ENCODE measurements at places on chromosomes 6 and 20. TPM values are rescaled to one million over a fixed set of nuclear protein-coding genes. Genes with fewer than 3 reads are reported as not detected.

The HLA-DOA gene
- not detected for total RNA-seq

GRCh38 chr6:85911067-85911466 is 268.4 kb upstream of the SYNCRIP start:
- H3K4me1 ChIP-seq, result no peaks in the 10 kb centered on the region
- no peaks in the 10 kb centered on the region for H3K36me3 ChIP-seq
- no peak overlapping the region for H3K4me3 ChIP-seq
- H3K27ac ChIP-seq, result no peak overlapping the region

DNA sequence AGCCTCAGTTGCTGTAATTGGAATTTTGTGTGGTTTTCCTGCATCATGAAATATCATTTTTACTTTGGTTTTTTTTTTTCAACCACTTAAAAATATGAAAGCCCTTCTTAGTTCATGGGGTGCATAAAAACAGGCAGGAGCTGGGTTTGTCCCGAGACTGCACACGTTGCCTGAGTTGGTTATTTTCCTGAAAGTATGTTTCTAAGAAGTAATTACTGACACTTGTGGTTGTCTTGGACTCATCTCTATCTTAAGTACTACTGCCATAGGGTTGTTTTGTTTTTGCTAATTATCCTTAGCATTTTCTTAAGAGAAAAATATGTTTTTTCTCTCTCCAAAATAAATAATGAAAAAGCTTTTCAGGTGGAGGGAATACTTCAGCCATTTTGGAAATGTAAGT is 40.1 kb downstream of the FAM120B start:
- peaks cover 59% of the 10 kb centered on the region for H3K36me3 ChIP-seq
- H3K27ac ChIP-seq, result no peak overlapping the region
- no peak for DNase-seq
- no peaks in the 10 kb centered on the region for H3K27me3 ChIP-seq
- no peak overlapping the region for H3K4me3 ChIP-seq
- H3K4me1 ChIP-seq, result no peaks in the 10 kb centered on the region

DNA sequence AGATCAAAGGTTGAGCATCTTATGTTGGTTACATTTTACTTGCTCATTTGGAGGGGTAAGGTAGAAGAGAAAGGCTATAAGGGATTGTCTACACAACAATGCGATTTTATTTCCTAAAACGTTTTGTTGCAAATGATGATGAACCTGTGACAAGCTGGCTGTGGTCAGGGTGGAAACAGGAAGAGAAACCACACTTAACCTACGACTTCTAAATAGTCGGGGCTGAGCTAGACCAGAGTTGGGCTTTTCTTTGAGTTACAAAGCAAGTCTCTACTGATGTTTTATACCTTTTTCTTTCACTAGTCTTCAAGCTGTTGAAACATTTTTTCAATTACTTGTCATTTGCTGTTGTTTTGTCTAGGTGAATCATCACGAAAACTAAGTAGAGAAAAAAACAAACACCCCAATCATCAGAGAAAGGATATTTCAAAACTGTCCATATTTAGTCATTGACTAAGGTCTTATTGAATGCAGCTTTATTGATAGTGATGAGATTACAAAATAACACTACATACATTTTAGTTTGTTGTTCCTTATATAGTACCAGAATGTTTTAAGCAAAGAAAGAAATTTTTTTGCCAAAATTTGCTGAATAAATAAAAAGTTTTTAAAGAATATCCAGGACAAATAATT is 18.0 kb downstream of the KLHL31 start:
- H3K27me3 ChIP-seq, result peaks cover 3% of the 10 kb centered on the region
- no peak overlapping the region for H3K4me3 ChIP-seq
- no peak for DNase-seq
- H3K36me3 ChIP-seq, result no peaks in the 10 kb centered on the region
- H3K27ac ChIP-seq, result no peak overlapping the region

DNA sequence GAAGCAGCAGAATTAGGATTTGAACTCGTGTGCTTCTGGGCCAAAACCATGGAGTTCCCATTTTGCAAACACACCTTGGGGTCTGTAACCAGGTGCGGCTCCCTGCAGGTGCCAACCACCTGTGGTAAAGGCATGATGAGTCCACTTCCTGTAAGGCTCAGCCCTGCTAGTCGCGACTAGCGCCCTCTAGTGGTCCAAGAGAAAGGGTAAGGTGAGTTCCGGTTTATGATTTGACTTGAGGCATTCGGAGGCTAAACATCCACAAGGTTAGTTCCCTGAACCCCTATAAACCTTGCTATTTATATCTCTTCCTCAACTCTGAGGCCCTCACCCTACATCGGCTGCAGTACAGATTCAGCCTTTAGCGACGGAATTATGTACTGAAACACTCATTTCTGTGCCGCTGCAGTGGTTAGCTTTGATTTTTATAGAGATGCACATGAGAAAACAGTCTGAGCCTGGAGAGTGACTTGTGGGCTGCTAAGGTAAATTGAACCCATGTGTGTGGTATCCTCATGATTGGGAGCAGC is 173.4 kb downstream of the PLCB1 start:
- H3K36me3 ChIP-seq, result no peaks in the 10 kb centered on the region
- H3K27ac ChIP-seq, result no peak overlapping the region
